ENCODE measurements at places on chromosomes 5 and 9.

DNA sequence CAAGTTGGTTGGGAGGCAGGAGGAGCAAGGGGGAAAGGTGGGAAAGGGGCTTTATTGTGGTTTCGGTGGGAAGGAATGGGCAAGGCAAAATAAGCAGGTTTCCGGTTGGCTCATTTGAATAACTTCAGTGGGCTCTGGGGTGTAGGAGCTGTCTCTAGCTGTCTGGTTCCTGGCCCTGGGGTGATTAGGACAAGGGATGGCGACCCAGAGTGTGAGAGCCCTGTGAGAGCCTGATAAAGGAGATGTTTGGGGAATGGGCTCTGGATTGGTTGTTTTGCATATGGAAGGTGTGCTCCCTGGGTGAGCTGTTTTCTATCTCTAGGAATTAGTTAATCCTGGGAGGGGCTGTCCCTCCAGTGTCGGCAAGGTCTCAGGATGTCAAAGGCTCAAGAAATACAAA is 15.4 kb downstream of the ANKRD34B start:
- DNase-seq: no peak

DNA sequence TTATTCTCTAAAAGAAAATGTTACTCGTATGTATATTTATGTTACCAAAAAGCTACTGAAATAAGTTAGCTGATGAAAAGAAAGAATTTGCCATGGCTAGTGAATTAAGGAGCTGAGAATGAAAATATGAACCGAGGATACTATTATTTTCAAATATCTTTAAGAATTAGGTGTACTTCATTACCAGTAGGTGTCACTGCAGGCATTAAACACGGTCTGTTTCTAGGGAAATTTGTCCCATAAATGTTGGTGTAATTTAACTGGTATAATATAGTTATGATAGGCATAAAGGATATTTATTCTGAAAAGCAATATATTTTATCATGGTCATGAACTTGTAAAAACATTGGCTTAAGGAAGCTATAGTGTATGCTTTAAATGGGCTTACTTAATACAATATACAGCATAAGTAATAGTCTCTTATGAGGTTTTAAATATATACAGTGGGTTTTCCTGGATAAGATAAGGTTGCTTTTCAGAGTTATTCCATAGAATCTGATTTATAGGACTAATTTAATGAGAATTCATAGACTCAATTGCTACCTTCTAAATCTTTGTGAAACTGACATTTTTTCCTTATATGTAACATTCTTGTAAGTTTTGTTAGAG is 72.4 kb upstream of the MPDZ start:
- DNase-seq: no peak

DNA sequence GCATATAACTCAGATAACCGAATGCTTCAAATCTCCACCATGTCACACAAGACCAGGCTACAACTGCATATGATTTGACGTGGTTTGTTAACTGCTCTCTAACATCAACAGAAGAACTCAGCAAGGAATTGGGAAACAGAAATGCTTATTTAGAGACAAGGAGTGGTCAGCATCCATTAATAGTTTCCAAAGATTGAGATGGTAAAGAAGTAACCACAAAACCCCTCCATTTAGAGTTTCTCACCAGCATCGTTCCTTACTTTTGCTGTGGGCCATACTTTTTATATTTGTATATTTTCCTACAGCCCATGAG is 25.2 kb downstream of the DPYSL3 start:
- no peak for DNase-seq

DNA sequence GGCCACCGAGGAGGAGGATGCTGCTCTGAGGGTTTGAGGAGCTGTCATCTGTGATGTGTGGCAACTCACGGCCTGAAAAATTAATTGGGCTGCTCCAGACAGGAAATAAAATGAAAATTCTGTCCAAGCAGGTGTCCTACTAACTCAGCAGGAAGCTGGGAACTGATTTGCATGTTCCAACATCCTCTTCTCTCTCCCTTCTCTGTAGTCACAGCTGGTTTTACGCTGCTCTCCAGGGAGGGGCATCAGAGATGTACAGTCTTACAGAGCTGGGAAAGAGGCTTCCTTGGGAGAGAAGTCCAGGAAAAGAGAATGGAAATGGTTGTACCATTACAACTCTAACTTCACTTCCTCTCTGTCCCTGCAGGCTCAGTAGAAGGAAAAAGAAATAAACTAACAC is 24.2 kb upstream of the SIL1 start:
- DNase-seq: no peak

DNA sequence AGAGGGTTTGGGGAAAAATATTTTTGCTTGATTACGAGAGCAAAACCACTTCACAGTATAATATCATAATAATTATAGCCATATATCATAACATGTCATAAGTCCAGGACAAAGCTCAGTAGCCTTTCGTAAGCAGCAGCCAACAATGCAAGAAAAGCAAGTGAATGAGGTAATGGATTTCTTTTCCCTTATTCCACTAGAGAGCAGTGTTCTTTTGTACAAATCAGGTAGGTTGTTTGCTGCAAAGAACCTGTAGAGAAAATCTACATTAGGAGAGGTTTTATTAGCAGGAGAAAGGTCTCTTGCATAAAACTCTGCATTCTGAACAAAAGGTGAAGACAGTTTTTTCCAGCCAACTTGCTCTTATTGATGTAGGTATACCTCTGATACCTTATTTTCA is 1033.4 kb downstream of the TLE4 start:
- DNase-seq: no peak

- no peak for DNase-seq
Observed at GRCh38 chr5:39426746-39427105, 1.9 kb upstream of the DAB2 start.

DNA sequence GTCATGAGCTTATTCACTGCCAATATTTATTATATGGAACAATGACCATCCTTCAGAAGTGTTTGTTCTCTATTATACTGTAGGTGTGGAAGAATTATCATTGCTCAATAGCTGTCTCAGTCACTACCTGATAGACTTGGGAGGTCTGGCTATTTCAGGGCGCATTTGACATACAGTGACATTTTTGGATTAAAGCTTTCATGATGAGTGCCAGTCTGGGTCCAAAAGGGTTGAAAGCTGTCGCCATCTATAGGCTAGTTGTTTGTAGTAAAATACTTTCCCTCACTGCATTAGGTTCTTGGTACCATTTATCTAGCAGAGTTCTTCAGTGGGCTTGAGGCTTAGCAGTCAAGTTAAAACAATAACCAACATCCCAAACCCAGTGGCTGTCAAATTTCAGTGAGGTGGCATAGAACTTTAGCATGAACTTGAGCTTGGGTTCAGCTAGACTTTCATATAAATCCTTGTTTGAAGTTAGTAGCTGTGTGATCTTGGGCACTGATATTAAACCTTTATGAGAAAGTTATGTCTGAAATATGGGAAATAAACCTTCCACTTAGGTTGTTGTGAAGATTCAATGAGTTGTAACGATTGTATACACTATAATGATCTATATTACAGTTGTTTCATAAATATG is 110.5 kb upstream of the CDKN2B start:
- no peak for DNase-seq

- DNase-seq: no peak
Observed at GRCh38 chr9:133008824-133009223, 22.0 kb upstream of the GTF3C5 start.

DNA sequence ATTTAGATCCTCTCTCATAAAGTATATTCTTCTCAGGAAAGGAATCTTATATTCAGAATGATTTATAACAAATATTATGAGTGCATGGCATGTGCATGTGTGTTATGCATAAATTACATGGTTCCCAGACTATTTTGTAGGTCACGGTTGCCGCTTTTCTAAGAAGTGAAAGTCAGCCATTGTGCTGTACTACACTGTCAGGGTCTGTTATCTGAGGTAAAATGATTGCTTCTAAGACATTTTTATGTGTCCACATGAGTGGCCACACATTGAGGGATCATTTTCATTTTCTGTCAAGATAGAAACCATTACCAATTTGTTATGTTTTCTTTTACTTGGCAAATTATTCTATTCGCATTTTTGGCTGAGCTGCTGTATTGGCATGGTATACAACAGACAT is 210.8 kb downstream of the CWC27 start:
- no peak for DNase-seq

- no peak for DNase-seq
Observed at GRCh38 chr5:127909066-127909465, 174.5 kb upstream of the SLC12A2 start.

GRCh38 chr5:34717426-34718327 is 61.5 kb downstream of the RAI14 start:
- no peak for DNase-seq

DNA sequence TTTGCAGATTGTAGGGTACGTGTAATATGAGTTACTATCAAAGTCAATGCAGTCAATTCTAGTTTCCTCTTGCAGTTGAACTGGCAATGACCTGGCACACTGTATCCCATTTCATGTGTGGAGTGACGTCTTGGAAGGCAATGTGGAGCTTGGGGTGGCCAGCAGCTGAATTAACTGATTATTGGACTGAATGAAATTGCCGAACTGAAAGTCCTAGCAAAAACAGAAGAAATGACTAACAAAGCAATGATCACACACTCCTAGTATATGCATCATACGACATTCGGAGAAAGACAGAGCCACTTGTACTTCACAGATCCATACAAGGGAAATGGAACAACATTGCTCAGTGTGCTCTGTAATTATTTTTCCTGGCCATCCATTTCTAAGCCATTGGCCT is 259.1 kb upstream of the DAPK1 start:
- no peak for DNase-seq

GRCh38 chr9:136079916-136080246 is 15.2 kb downstream of the NACC2 start:
- DNase-seq: no peak

GRCh38 chr9:137009938-137010732 is 13.8 kb upstream of the CLIC3 start:
- no peak for DNase-seq

Data from stimulated activated CD8-positive, alpha-beta memory T cell treated with anti-CD3 and anti-CD28 coated beads, Interleukin-4, amount 100 ng/mL, for 24 hours (primary cell).